ENCODE measurements at places on chromosomes 13 and 19.

GRCh38 chr19:31071136-31071855 lies 277.9 kb downstream of the TSHZ3 start:
- no peak for DNase-seq

DNA sequence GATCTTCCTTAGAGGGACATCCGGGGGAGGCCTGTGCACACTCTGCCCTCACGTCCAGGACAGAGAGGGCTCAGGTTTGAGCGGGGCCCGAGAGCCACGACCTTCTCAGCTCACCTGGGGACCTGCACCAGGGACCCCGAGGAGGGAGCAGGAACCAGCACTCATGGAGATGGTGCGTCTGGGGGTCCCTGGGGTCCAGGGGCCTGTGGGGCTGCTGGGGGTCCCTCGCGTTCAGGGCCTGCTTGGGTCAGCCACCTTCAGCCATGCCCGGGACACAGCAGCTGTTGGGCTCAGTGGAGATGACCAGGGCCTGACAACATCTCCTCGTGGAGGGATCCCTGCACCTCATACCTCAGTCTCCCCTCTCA lies 47.1 kb downstream of the TMEM255B start:
- no peak for DNase-seq

DNA sequence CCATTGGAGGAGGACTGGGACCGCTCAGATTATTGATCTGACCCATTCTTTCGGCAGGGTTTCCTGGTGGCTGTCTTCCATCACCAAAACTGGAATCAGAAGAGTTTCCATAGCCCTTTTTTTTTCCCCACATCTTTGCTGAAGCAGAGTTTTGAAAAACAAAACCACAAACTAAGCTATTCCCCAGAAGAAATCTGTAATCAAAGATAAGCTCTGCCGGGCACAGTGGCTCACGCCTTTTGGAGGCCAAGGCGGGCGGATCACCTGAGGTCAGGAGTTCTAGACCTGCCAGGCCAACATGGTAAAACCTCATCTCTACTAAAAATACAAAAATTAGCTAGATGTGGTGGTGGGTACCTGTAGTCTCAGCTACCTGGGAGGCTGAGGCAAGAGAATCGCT lies 4.2 kb upstream of the ICAM1 start:
- no peak for DNase-seq

GRCh38 chr13:95138876-95139585 lies 162.2 kb downstream of the ABCC4 start:
- no peak for DNase-seq

DNA sequence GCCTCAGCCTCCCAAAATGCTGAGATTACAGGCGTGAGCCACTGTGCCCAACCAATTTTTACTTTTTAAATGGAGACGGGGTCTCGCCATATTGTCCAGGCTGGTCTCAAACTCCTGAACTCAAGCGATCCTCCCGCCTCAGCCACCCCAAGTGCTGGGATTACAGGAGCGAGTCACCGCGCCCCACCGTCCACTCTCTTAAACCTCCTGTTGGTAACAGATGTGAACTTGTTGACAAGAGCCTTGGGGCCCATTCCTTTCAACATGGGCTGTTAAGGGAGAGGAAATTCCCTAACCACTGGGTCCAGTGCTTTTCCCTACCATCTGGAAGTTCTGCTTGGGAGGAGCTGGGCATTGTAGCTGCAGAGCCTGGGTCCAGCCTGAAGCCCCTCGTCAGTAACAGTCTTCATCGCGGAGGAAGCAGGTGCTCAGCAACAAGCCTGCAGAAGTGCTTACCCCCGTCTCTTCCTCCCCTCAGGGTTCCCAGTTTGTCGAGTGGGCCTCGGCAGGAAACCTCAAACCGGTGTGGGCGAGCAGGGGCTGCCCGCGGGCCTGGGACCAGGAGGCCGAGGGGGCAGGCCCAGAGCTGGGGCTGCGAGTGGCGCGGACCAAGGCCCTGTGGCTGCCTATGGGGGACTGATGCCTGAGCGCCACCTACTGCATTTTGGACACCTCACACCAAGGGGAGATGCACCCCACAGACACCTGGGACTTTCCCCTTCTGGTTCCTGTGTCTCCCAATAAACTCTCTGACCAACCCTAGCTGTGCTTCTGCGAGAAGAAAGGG lies 4.0 kb upstream of the FLT3LG start:
- no peak for DNase-seq

DNA sequence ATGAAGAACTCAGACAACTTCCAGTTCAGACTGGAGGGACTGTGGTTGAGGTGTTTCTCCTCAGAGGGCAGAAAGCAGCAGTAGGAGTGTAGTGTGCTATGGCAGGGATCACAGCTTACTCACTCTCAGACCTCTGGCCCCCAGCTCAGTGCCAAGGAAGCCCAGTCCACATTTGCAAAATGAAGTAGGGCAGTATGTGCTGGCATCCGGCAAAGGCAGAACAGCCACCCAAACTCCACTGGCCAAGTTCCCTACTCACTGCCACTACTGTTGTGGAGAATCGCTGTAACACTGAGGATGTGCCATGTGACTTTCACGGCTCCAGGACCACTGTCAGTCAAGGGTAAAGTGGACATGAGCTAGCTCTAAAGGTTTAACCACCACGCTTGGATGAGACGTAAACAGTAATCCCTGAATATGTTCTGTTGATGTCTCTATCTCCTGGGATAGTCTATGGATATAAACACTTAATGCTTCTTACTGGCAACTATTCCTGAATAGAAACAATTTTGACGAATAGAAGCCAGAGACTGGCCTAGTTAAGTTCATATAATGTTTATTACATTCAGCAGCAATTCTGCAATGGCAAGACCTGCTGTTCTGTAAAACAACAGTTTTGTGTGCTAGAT lies 67.0 kb upstream of the SLC15A1 start:
- no peak for DNase-seq

DNA sequence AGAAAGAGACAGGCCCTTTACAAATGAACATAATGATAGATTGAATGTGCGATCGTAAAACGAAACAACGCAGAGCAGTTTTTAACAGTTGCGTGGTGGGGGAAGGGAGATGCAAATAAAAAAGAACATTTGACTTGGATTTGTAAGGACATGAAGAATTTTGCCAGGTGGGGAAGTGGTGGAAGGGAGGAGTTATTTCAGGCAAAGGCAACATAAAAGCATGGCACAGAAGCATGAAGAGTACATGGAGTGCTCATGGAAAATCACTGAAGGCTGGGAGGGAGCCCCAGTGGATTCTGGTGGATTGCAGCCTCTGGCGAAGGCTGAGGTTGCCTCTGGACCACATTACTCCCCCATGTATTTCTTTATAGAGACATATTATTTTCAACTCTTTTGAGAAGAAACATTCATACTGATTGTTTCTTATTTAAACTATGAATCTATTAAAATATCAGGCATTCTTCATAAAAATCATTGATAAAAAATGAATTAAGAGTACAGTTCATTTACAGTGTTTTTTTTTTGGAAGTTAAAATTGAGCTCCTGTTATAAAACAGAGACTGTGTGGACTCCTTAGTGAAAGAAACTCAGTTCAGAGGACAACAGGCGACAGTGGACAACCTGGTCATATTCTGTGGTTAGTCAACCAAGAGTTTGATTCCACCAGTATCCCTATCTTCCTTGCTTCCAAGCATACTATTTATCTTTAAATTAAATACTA lies 57.5 kb downstream of the STARD13 start:
- no peak for DNase-seq

DNA sequence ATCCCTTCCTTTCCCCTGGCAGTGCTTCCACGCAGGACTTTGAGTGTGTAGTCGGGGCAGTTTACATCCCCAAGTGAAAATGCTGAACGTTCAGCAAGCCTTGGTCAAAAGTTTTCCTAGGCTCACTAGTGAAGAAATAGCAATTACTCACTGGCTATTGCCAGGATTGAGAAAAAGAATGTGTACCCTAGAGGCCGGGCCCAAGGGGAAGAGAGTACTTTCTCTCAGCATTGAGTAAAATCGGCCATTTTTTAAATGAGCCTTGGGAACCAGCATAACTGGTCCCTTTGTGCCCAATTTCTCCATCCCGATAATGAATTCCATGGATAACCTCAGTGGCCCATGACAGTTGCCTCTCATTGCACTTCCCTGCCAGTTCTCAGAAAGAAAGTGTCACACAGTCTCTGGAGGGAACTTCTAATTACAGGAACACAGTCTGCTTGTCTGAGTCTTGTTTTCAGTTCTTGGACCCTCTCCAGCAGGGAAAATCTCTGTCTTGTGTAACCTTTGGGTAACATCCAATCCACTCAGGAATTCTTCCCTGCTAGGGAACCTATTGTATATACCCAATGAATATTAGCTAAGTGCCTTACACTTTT lies 7.3 kb upstream of the OR7D2 start:
- DNase-seq, result no peak

DNA sequence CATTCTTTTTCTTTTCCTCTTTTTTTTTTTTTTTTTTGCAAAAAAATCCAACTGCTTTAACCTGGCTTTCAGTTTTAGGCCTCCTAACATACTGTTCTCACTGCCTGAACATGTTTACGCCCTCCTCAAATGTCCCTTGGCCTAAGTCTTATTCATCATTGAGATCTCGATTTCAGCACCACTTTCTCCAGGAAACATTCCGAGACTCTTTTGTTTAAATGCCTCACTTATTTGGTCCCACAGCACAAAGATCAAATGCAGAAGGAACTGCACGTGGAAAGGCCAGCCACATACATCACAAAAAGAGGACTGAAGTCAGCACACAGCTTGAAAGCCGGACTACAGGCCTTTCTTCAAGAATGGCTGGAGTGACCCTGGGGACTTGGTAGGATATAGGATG lies 79.2 kb upstream of the POMP start:
- no peak for DNase-seq

Data from K562 (cell line).